Activated CD8-positive, alpha-beta memory T cell treated with anti-CD3 and anti-CD28 coated beads for 36 hours (primary cell): ENCODE measurements at places on chromosomes 3 and 15. TPM values are rescaled to one million over a fixed set of nuclear protein-coding genes. Genes with fewer than 3 reads are reported as not detected.

The SOX14 gene
- total RNA-seq = not detected

The CA12 gene
- total RNA-seq = not detected

The AGTR1 gene
- total RNA-seq = not detected

The NANOGP8 gene
- not detected for total RNA-seq

The ARHGAP11A gene
- total RNA-seq = 108 TPM

The ASTE1 gene
- 9.0 TPM for total RNA-seq

The RBMS3 gene
- 0.86 TPM for total RNA-seq

The FBXW12 gene
- total RNA-seq = not detected

The ZNF620 gene
- 6.7 TPM for total RNA-seq

The CISH gene
- total RNA-seq = 219 TPM

The CELF6 gene
- total RNA-seq = 0.42 TPM

The PLCH1 gene
- 0.10 TPM for total RNA-seq

The ACTC1 gene
- total RNA-seq = not detected

The STARD9 gene
- total RNA-seq = 5.5 TPM

The ST6GAL1 gene
- total RNA-seq = 101 TPM
